ENCODE measurements at places on chromosomes 4 and X. TPM values are rescaled to one million over a fixed set of nuclear protein-coding genes. Genes with fewer than 3 reads are reported as not detected.

DNA sequence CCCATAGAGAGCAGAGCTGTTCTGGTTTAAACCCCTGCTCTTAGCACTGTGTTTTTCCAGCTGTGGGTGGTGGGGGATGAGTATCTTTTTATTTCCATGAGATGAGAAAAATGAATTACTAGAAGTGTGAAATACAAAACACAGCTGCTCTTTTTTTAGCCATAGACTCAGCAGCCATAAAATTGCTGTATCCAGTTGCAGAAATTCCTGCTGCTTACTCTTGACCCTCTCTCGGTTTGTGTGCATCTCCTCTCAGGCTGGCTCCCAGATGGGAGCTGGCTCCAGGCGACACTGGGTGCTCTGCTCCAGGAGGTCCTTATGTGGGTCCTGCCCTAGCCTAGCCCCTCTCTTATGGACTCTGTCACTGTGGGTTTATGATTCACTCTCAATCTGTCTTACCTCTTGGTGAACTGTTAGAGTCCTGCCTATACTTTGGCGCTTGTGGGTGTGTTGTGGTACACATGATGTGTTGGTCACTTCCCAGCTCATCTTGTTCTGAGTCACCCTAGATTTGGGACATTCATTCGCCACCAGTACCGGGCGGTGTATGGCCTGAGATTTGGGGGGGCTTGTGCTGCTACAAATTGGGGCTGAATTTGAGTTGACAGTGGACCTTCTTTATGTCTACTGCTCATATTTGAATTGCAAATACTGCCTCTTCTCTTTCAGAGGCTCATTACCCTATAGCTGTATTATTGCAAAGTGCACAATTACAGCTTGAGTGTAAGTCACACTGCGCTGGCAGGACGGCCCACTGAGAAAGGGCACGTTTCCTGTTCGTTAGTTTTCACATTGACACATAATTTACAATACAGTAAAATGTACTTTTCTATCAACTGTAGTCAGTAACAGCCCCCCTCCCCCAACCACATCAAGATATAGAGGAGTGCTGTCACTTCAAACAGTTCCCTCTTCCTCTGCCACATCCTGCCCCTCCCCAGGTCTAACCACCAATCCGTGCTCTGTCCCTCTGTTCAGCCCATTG is 46.9 kb upstream of the MSANTD1 start:
- H3K36me3 ChIP-seq = peaks cover 15% of the 10 kb centered on the region
- no peak overlapping the region for H3K27ac ChIP-seq
- H3K27me3 ChIP-seq = no peaks in the 10 kb centered on the region
- H3K4me3 ChIP-seq = no peak overlapping the region
- H3K4me1 ChIP-seq = peaks cover 9% of the 10 kb centered on the region

GRCh38 chr4:73862322-73862721 is 6.9 kb upstream of the CXCL1 start:
- DNase-seq = no peak
- no peaks in the 10 kb centered on the region for H3K36me3 ChIP-seq
- H3K27me3 ChIP-seq = peaks cover 24% of the 10 kb centered on the region

- no peak overlapping the region for H3K27ac ChIP-seq
- no peaks in the 10 kb centered on the region for H3K27me3 ChIP-seq
- H3K4me1 ChIP-seq = peaks cover 20% of the 10 kb centered on the region
- DNase-seq = no peak
- H3K4me3 ChIP-seq = no peak overlapping the region
Observed at GRCh38 chr4:70627620-70628019, 924 bp upstream of the ENAM start.

DNA sequence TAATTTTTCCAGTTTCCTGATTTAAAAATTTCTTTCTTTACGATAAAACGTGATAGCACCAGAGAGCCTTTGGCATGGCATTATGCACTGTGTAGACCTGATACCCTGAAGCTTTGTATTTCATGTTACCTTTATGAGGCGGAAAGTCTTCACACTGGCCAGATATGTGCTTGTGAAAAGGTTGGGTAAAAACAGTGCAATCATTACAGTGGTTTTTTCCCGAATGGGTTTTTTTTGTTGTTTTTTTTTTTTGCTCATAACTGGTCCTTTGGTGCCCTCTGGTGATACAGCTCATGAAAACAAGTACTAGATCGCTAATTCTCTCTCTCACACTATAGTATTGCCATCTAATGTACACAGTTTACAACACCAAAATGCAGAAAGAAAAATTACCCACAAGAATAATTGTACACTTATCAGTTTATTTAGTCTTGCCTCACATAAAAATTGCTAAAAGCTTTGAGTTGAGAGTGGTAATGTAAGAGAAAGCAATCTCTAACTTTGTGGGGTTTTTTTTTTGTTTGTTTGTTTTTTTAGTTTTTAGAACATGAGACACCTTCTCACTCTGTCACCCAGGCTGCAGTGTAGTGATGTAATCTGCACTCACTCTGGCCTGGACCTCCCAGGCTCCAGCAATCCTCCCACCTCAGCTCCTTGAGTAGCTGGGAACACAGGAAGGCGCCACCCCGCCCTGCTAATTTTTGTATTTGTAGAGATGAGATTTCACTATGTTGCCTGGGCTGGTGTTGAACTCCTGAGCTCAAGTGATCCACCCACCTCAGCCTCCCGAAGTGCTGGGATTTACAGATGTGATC is 21.3 kb downstream of the SPCS3 start:
- H3K36me3 ChIP-seq = peaks cover 7% of the 10 kb centered on the region
- no peak overlapping the region for H3K4me3 ChIP-seq
- no peaks in the 10 kb centered on the region for H3K27me3 ChIP-seq
- H3K4me1 ChIP-seq = peaks cover 38% of the 10 kb centered on the region
- no peak for DNase-seq

GRCh38 chrX:106940068-106940467 is 19.9 kb downstream of the CLDN2 start:
- no peak for DNase-seq
- no peak overlapping the region for H3K27ac ChIP-seq
- H3K4me1 ChIP-seq = peaks cover 4% of the 10 kb centered on the region

DNA sequence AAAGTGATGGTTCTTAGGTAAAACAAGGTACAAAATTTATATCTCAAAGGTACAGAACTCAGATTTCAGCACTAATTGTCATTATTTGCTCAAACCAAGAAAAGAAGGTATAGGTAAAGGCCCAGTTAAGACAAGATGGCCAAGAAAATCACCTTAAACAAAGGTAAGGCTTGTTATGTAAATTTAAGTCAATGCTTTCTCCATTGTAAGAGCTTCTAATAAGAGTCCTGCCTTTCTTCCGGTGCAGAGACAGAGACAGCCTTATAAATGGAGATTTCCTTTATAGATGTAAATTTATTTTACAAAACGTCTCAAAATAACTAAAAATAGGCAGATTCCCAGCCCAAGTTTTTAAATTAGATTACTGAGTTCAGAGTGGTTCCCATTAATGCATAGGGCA is 89.9 kb downstream of the EDA start:
- no peaks in the 10 kb centered on the region for H3K36me3 ChIP-seq
- DNase-seq = no peak
- H3K4me3 ChIP-seq = no peak overlapping the region
- H3K27ac ChIP-seq = no peak overlapping the region

- DNase-seq = peak; percentile 72
- no peaks in the 10 kb centered on the region for H3K36me3 ChIP-seq
- H3K27ac ChIP-seq = no peak within 1 kb of the TSS
- H3K4me1 ChIP-seq = peaks cover 22% of the 10 kb centered on the region
- no peaks in the 10 kb centered on the region for H3K27me3 ChIP-seq
- H3K4me3 ChIP-seq = peak within 1 kb of the TSS; percentile 0
Observed at GRCh38 chrX:86047174-86047935, at the start of gene CHM. TSS of gene CHM (minus strand) at chrX:86047558. CDS start at chrX:86047532, 26 bp downstream.

GRCh38 chr4:152304220-152304619 is 231.7 kb downstream of the FBXW7 start:
- H3K4me3 ChIP-seq = no peak overlapping the region
- no peak overlapping the region for H3K27ac ChIP-seq
- H3K27me3 ChIP-seq = peaks cover 47% of the 10 kb centered on the region
- H3K36me3 ChIP-seq = no peaks in the 10 kb centered on the region

DNA sequence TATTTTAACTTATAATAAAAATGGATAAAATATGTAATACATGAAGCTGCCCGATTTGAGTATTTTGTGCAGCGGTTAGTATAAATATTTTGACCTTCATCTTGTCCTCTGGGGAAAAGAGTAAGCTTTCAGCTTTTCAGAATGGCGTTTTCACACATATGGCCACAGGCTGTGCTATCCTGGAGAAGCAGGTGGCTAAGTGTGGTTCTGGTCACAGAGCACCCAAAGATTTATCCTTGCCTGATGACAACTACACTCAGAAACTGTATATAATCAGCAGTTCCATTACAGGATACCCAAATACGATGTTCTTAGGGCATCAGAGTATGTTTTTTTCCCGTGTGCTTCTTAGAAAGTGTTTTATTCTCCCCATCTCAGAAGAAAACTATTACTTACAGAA is 42.3 kb upstream of the ANK2 start:
- H3K27me3 ChIP-seq = no peaks in the 10 kb centered on the region
- no peaks in the 10 kb centered on the region for H3K36me3 ChIP-seq
- H3K27ac ChIP-seq = no peak overlapping the region
- H3K4me3 ChIP-seq = no peak overlapping the region

GRCh38 chr4:21517126-21517859 is 431.3 kb downstream of the KCNIP4 start:
- H3K4me1 ChIP-seq = no peaks in the 10 kb centered on the region
- DNase-seq = no peak
- peaks cover 22% of the 10 kb centered on the region for H3K27me3 ChIP-seq
- H3K4me3 ChIP-seq = no peak overlapping the region

DNA sequence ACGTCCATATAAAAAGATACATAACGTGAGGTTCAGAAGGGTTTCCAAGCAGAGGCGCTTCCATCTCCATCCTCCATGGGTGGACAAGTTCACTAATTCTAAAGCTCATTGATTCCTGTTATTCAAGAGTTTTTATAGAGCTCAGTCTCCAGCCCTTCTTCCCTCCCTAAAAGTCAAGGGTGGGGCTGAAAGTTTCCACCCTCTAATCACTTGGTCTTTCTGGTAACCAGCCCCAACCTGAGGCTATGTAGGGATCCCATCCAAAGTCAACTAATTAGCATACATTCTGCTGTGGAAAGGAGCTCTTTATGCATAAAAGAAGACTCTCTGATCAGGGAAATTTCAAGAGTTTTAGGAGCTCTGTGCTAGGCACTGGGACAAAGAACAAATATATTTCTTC is 46.9 kb upstream of the VEGFC start:
- H3K4me3 ChIP-seq = no peak overlapping the region
- DNase-seq = no peak
- H3K4me1 ChIP-seq = peaks cover 51% of the 10 kb centered on the region
- H3K27me3 ChIP-seq = no peaks in the 10 kb centered on the region
- H3K36me3 ChIP-seq = peaks cover 1% of the 10 kb centered on the region
- H3K27ac ChIP-seq = peak overlapping the region; percentile 61

The MFAP3L gene
- total RNA-seq = 6.8 TPM

The ATP1B4 gene
- total RNA-seq = not detected

The LGI2 gene
- total RNA-seq = 0.36 TPM

The BTC gene
- 0.41 TPM for total RNA-seq

The ENPP6 gene
- total RNA-seq = not detected

The ITM2A gene
- not detected for total RNA-seq

The RTL3 gene
- 0.28 TPM for total RNA-seq
